Activated CD8-positive, alpha-beta T cell treated with anti-CD3 and anti-CD28 coated beads, Interleukin-2, amount 10 ng/mL, durations not matched to agents 7 days and 5 days (primary cell): ENCODE measurements at places on chromosomes 6 and 20. TPM values are rescaled to one million over a fixed set of nuclear protein-coding genes. Genes with fewer than 3 reads are reported as not detected.

Gene ABCF1
- 79.6 TPM for total RNA-seq

Gene MAK
- total RNA-seq: 0.05 TPM

Gene BPI
- not detected for total RNA-seq

Gene MAPK13
- total RNA-seq: 43.5 TPM

Gene TREM1
- total RNA-seq: not detected

Gene MAP7
- total RNA-seq: 0.31 TPM

Gene OR2B6
- total RNA-seq: not detected

Gene PHACTR1
- 0.61 TPM for total RNA-seq

Gene FAM209B
- 1.1 TPM for total RNA-seq

Gene POPDC3
- total RNA-seq: not detected

Gene FAM110A
- total RNA-seq: 35.9 TPM
